CD4-positive, alpha-beta memory T cell (primary cell): ENCODE measurements at places on chromosomes 4 and X.

DNA sequence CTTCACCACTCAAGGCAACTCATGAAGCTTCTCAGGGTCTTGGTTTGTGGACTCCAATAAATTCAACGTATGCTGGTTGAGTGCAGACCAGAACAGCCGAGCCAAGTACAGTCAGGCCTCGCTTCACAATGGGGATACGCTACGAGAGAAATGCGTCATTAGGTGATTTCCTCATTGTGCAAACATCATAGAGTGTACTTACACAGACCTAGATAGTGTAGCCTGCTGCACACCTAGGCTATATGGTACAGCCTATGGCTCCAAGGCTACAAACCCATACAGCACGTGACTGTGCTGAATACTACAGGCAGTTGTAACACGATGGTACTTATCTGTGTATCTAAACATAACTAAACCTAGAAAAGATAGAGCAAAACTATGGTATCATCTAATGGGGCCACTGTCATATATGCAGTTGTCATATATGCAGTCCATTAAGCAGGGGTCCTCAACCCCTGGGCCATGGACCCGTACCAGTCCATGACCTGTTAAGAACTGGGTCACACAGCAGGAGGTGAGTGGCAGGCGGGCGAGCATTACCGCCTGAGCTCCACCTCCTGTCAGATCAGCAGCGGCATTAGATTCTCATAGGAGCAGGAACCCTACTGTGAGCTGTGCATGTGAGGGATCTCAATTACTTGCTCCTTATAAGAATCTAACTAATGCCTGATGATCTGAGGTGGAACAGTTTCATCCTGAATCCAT, 31.5 kb downstream of the RTL5 start:
- peak; percentile 56 for DNase-seq
- no peaks in the 10 kb centered on the region for H3K36me3 ChIP-seq
- H3K27me3 ChIP-seq = no peaks in the 10 kb centered on the region
- no peak overlapping the region for H3K4me3 ChIP-seq
- peaks cover 75% of the 10 kb centered on the region for H3K4me1 ChIP-seq

DNA sequence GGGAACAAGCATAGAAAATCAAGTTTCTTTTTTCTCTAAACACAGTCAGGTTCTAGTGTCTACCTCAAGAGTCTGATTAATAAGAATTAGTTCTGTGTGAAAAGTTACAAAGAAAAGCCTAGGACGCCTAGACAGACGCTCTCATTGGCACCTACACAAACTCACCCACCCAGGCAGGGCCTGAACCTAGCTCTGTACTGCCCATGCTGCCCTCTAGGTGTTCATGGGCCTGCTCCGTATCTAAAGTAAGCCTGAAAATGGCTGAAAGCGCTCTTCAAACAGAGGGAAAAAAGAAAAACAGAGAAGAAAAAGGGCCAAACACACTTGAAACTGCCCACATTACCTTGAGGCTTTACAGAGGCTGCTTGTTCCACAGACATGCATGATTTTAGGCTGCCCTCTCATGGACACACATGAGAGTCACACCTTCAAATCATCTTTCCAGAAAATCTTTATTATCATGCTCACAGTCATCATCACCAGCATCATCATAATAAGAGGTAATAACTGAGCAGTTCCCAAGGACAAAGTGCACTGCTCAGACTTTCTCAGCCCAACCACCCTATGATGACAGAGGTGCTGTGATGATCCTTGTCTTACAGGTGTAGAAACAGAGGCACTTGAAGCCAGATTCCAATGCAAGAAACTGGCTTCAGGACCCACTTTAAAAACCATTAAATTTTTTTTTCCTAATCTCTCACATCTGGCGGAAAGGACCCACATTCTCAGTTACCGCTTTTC, 49.6 kb downstream of the MAP7D2 start:
- H3K4me3 ChIP-seq = no peak overlapping the region
- H3K27ac ChIP-seq = no peak overlapping the region
- H3K27me3 ChIP-seq = no peaks in the 10 kb centered on the region
- H3K36me3 ChIP-seq = no peaks in the 10 kb centered on the region
- no peaks in the 10 kb centered on the region for H3K4me1 ChIP-seq
- peak; percentile 24 for DNase-seq

DNA sequence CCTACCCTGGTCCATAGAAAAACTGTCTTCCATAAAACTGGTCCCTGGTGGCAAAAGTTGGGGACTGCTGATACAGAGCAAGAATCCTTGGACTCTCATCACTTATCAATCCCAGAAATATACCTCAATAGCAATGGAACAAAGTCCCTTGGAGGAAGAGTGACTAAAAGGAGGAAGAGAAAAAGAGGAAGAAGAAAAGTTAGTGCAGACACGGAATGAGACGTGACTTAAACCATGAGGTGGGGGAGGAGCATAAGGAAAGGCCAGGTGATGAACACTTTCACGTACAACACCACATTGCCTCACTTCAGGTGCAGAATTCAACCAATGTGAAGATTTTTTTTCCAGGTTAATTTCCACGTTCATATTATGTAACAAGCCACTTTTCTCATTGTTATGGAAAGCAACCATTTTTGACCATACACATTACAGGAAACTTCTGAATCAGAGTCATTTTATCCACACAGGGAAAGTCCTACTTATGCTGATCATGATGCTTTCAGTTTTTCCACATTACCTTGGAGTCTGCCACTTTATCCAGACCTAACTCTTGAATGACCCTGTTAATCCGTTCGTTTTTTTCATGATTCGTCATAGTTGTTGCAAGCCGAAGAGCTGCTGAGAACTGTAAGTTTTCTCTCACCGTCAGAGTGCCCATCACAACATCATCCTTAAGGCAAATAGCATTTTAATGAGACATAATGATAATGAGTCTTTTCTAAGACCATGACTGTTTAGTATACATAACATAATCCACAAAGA, 27.7 kb downstream of the ABCG2 start:
- H3K27ac ChIP-seq = no peak overlapping the region
- H3K4me3 ChIP-seq = no peak overlapping the region
- no peaks in the 10 kb centered on the region for H3K4me1 ChIP-seq
- H3K36me3 ChIP-seq = no peaks in the 10 kb centered on the region
- H3K27me3 ChIP-seq = no peaks in the 10 kb centered on the region

- no peak for DNase-seq
These were observed 37.1 kb upstream of the XPNPEP2 start for GRCh38 chrX:129701624-129702069.
